ENCODE measurements at places on chromosomes 1 and 21.

DNA sequence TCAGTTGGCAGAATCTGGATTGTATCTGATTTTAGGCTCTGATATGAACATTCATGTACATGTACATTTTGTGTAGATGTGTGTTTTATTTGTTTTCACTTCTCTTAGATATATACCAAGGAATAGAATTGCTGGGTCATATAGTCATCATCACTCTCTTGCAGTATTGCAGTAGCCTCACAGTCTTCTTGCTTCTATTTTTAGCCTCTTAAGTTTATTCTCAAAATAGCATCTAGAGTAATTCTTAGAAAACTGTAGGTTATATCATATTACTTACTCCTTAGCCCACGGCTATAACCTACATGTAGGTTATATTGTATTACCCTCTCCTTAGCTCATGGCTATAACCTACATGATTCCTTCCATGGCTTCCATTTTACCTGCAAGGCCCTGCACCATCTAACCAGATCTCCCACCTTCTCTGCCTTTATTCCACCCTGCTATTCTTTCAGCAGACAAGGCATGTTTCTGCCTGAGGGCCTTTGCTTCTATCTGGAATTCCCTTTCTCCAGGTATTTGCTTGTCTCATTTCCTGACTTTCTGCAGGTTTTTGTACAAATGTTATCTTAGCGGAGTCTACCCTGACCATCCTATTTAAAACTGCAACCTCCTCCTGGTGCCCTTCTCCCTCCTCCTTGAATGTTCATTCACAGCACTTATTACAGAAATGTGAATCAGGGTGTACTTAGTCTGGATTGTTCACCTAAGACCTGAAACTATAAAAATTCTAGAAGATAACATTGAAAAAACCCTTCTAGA lies 109.0 kb upstream of the ETV3 start:
- DNase-seq = no peak

GRCh38 chr1:68449901-68450300 lies at the start of gene RPE65:
TSS of gene RPE65 (minus strand) at chr1:68449954. CDS start at chr1:68449905, 49 bp downstream.
- DNase-seq = no peak

- DNase-seq = no peak
Observed at GRCh38 chr1:1758059-1758621, 20.1 kb downstream of the NADK start.

- peak; percentile 21 for DNase-seq
Observed at GRCh38 chr1:34787461-34788420, 5.1 kb upstream of the GJA4 start.

DNA sequence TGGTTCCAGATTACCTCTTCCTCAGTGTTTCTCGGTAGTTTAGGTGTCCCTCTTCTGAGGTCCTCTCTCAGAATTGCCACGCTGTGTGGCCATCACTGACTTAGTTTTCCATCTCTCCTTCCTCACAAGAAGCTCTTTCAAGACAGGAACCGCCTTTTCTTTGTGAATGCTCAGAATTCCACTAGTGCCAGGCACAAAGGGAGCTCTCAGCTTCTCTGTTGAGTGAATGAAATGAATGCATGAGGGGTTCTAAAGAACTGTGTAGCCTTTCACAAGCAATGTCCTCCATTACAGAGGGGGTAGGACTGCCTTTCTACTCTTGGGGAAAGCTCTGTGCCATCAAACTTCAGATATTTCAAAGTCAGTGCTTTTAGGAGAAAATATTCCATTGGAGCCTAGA lies 546.8 kb downstream of the RWDD3 start:
- no peak for DNase-seq

DNA sequence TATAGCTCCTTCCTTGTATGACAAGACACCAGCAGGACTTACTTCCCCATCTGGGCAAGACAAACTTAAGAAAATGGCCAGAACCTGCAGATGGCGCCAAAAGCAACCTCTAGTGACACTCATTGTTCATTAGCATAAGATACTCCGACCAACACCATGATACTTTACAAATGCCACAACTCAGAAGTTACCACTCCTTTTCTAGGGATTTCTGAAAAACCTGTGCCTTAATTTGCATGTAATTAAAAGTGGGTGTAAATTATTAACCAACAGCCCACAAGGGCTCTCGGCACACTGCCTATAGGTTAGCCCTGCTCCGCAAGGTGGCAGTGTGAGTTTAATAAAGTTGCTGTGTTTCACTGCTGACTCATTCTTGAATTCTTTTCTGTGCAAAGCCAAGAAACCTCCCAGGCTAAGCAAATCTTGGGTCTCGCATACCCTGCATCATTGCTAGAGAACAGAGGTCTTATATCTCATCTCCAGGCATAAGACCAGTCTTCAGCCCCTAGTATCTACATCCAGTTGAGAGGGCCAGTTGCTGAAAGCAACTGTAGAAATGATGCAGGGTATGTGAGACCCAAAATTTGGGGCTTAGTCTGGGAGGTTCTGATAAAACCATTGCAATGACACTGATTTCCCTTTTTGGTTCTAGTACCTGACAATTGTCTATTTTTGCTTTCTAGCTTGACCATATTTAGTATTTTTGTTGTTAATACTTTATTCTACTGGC lies 86.4 kb downstream of the FAF1 start:
- DNase-seq = peak; percentile 79

- no peak for DNase-seq
Observed at GRCh38 chr1:244068567-244068966, 17.5 kb downstream of the ZBTB18 start.

GRCh38 chr1:110523011-110523410 lies 4.0 kb upstream of the KCNA10 start:
- no peak for DNase-seq

DNA sequence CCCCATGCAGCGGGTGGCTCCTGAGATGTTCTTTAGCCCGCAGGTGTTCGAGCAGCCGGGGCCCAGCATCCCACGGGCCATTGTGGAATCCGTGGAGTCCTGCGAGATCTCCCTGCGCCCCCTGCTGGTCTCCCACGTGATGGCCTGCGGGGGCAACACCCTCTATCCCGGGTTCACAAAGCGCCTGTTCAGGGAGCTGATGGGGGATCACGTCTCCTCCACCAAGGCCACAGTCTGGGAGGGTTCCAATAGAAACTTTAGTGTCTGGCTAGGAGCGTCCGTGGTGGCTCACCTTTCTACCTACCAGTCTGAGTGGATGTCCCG lies 71.0 kb downstream of the ACTL8 start:
- peak; percentile 55 for DNase-seq

DNA sequence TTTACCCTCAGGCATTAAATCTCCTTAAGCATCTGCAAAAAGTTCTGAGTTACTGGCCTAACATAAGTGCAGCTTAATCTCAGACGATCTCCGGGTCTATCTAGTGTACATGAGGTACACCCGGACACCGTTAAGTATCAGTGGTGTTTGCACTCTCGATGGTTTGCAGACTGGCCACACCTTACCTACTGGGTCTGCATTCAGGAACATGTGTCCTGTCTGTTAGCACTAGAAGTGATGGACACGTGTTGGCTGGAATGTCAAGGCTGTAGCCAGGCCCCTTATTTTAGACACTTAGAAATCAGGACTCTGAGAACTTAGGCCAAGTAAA lies 783 bp upstream of the AGL start:
- peak; percentile 4 for DNase-seq

- no peak for DNase-seq
Observed at GRCh38 chr1:154695985-154696384, 88.0 kb upstream of the ADAR start.

- no peak for DNase-seq
Observed at GRCh38 chr1:156801409-156802121, 15.1 kb downstream of the SH2D2A start.

DNA sequence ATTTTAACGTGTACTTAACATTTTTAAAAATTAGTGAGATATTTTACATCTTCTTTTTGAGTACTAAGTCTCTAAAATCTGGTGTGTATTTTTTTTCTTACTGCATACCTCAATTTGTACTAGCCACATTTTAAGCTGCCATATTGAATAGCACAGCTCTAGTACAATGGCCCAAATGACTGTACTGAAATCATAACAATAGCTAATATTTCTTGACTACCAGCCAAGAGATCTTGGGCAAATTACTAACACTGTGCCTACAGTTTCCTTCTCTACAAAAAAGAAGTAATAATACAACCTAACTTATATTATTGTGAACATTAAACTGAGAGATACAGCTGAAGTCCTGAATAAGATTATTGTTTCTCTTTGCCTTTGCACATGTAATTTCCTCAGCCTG lies 57.2 kb downstream of the CDC7 start:
- DNase-seq = no peak

- no peak for DNase-seq
Observed at GRCh38 chr1:231421546-231421970, 529 bp downstream of the EGLN1 start.

DNA sequence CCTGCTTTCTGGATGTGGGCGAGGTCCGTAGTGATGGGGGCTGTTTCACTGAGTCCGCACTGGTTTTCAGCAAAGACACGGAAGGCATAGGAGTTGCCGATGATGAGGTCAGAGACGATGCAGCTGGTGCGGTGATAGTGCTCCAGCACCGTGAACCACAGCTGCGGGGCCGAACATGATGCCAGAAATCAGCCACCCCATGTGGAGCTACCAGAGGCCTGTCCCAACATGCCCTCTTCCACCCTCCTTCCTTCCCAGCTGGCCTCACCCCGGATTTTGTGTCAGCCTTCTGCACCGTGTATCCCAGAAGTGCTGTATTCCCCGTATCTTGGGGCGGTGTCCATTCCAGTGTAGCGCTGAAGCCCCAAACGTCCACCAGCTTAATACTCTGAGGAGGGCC lies 10.0 kb downstream of the MYBPHL start:
- no peak for DNase-seq

DNA sequence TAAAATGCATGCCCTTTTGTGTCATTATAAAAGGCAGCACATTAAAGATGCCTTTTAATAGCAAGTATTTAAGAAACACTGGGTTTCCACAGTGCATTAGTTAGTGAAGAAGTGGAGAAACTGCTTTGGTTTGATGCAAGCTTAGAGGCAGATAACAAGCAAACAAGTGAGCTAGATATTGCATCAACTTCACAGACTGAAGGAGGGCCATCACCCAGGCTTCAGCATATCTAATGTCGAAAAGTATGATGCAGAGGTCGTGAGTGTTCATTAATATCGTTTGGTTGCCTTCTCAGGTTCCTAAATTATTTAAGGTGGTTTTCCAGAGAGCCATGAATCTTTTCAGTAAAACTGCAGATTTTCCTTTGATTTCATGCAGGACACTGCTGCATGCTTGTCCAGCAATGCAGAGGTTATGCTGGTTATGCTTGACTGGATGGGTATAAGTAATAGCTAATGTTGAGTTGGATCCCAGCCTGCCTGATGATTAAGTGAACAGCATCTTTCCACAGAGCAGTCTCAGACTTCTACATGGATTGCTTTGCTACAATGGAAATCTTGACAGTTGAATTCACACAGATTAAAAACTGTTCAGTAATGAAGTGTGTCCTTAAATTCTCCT lies 69.7 kb upstream of the IPO9 start:
- DNase-seq = no peak

GRCh38 chr1:184610876-184611595 lies 143.6 kb downstream of the EDEM3 start:
- DNase-seq = no peak

- no peak for DNase-seq
Observed at GRCh38 chr21:46163380-46163779, 8.0 kb upstream of the FTCD start.

GRCh38 chr1:109432336-109432735 lies 6.1 kb upstream of the PSMA5 start:
- DNase-seq = no peak

DNA sequence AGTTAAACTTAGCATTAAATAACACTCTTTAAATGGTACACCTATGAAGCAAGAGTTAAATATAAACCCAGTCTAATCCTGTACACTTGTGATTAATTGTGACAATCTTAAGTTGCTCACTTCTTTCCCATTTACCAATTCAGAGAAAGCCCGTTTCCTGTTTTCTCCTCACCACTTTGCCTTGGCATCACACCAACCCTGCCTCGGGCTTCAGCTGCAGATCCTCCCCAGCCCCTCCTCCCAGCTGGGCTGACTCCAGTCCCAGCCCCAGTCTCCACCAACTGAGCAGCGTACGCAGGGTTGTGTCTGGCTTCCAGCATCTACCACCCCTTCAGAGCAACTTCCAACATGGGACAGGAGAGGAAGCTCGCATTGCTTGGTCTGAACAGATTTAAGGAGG lies 4.1 kb downstream of the PYCR2 start:
- DNase-seq = peak; percentile 49

GRCh38 chr21:39518055-39518846 lies 66.5 kb downstream of the SH3BGR start:
- peak; percentile 55 for DNase-seq

DNA sequence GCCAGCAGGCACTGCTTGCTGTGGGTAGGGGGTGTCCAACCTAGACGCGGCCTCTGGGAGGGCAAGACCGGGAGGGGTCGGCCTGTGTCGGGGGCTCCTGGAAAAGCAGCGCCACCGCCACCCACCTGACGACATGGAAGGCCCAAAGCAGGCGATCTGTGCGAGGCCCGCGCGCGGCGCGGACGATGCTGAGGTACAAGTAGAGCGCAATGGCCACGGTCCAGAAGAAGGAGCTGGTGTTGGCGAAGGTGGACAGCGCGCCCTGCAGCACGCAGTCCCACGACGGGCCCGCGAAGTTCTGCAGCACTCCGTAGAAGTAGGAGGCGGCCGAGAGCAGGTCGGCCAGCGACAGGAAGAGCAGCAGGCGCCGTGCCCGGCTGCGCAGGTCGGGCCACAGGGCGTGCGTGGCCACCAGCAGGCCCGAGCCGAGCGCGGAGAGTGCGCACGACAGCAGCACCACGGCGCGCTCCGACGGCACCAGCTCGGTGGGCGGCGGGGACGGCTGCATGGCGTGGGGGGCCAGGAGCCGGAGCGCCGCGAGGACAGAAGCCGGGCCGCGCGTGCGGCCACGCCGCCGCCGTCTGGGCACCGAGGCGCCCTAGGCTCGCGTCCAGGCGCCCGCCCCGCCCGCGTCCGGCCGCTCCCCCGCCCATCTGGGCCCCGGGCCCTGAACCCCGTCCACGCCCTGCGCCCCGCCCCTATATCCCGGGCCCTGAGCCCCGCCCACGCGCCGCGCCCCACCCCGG lies at the start of gene GPR157:
GPR157 (minus strand) TSS at position 583 of the 746 bp plus-strand sequence; CDS start at position 508, 75 bp downstream.
- DNase-seq = peak; percentile 85
